Hematopoietic multipotent progenitor cell treated with erythropoietin and hydrocortisone succinate and interleukin-3 and kit ligand, for 17 days (in vitro differentiated cells): ENCODE measurements at places on chromosomes 7 and 10.

GRCh38 chr7:110205899-110206298 lies 885.0 kb upstream of the LRRN3 start:
- no peak for DNase-seq

GRCh38 chr7:63113713-63114285 lies 884.9 kb upstream of the ZNF722 start:
- DNase-seq = no peak

DNA sequence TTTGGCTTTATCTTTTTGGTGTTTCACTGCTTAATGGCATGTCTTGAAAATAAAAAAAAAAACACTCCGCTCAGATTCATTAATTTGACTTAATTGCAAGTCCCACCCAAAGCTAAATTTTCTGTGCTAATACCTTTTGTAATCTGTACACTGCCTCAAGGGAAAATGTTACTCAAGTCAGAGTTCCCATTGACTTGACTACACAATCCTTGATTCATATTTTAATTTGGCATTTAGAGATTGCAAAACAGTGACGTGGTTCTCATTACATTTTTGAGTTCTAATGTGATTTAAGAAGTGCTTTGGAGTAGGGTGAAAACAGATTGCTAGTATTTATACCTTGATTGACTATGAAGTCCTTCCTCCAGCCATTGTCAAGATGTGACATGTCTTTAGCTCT lies 21.3 kb upstream of the LIPM start:
- DNase-seq = no peak

DNA sequence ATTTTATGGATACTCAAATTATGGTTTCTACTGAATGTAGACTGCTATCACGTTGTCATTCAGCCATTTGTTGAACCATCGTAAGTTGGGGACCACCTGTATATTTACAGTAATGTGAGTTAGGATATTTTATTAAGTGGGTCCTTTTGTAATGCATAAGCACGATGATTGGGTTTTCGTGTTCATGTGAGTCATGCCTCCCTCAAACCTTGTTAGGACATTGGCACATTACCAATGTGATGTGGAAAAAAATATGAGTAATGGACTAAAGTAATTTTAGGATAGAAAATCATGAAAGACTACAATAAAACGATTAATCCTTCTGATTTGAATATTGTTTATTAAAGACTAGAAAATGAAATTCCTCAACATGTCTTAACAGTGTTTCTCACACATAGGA lies 8.7 kb downstream of the SMC3 start:
- DNase-seq = no peak

GRCh38 chr10:102059987-102060386 lies 4.0 kb upstream of the ARMH3 start:
- DNase-seq = no peak

DNA sequence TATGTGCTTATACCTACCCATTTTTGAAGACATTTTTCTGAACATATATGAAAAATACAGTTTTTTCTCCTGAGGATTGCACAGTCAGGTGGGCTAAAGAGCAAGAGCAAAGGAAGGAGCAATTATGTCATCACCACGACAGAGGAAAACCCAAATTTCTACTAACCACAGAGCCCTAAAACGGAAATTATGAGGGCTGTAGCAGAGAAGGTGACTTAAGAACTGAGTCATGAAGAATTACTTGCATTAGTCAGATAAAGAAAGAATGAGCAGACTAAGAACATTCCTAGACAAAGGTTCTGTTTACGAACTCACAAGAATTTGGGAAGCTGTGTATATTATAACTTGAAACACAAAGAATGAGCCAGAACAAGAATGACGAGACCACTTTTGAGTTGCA lies 974.4 kb downstream of the NXPH1 start:
- DNase-seq = no peak

DNA sequence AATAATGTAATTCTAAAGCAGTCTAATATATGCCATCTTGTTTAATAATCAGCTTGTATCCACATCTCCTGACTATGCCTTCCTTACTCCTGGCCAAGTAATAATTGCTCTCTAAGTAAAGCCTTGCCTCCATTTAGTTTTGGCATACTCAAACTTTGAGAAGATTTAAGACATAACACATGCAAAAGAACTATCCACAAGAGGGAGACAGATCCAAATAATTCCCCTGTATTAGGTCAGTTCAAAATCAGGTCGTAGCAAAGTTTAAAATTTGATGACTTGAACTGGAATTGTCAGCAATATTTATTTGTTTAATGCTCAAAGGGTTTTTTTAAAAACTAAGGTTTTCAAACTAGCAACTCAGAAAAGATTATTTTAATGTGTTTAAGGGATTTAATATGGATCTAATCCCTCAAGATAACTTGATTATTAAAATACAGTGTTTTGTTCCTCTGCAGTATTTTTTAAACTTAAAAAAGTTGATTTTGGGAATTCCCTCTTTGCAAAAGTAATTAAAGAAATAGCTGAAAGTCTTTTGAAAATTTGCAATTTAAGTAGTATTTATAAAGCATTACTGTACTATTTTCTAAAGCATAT lies 95.3 kb downstream of the HDAC9 start:
- DNase-seq = no peak

DNA sequence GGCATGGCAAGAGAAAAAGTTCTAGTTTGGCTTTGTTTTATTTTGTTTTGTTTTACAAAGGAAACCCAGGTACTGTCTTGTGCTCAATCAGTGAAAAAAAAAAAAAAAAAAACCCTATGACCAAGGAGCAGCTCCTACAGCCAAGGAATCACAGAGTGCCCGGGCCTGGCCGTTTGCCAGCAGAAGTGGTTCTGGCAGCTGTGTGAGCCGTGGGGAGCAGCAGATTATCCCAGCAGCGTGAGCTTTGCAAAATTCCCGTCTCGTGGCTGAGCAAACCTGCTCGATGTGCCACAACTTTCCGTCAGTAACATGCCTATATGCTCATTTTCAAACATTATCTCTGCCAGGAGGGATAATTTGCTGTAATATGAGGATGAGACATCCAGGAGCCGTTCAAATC lies 293.7 kb downstream of the POU6F2 start:
- DNase-seq = no peak

DNA sequence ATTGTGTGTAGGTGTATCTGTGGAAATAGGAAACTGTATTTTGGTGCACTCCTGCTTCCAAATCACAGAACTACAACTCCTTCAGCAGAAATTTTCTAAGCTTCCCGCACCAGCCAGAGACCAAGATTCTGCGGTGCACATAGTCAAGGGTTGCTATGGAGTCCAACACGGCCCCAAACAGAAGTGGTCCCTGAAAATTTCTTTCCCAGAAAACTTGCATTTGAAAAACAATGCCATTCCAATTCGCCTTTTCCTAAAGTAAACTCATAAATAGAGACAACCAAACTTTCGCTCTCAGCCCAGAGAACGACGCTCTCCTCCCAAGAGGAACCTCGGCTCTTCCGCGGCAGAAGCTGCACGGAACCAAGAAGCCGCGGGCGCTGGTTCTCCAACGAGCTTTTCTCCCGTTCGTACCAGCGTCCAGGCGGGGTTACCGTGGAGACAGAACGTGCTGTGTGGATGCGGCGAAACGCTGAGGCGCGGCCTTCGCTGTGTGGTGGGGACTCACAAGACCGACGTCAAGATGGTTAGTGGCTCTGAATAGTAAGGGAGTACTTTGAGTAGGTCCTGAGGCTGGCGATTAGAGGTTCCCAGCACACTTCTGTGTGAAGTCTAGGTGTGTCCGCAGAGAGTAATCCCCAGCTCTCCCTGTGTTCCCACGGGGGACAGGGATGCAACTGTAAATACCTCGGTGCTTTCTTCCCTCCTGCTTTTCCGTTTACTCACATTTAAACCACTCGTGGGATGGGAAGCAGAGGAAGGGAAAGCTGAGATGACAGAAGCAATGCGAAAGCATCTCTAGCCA lies 24.0 kb upstream of the ZC3HAV1 start:
- DNase-seq = peak; percentile 88

- DNase-seq = no peak
Measured at GRCh38 chr10:34380856-34381255, 434.2 kb downstream of the PARD3 start.

GRCh38 chr10:114767986-114768821 lies 53.4 kb upstream of the FHIP2A start:
- DNase-seq = no peak

GRCh38 chr10:51744235-51745000 lies 45.0 kb upstream of the CSTF2T start:
- DNase-seq = no peak

- no peak for DNase-seq
Measured at GRCh38 chr10:63375458-63375857, 90.3 kb downstream of the JMJD1C start.

- DNase-seq = no peak
Measured at GRCh38 chr10:56351909-56352630, 9.0 kb downstream of the ZWINT start.

- peak; percentile 13 for DNase-seq
Measured at GRCh38 chr10:87585565-87586514, 73.8 kb upstream of the PAPSS2 start.
